SK-N-DZ (cell line): ENCODE measurements at places on chromosomes 3 and 15.

DNA sequence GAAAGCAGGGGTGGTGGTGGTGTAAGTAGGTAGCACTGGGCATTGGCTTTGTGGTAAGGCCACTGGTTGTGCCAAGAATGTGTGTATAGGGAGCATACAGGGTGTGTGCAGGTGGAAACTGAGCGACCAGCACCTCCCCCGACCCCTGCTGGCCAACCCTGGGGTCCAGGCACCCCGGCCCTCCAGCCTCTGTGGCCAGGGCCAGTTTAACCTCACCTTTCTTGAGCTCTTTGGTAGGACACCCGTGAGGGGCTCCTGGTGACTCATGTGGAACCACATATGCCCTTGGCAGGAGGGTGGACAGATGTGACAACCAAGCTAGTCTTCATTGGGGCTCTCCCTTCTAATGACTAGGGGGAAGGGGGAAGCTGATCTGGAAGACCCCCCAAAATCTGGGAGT, 19.5 kb downstream of the SHF start:
- DNase-seq, result no peak

GRCh38 chr3:37937156-37937555, 53.4 kb upstream of the VILL start:
- no peak for DNase-seq

GRCh38 chr15:77346245-77347036, 73.5 kb downstream of the PEAK1 start:
- DNase-seq, result no peak

DNA sequence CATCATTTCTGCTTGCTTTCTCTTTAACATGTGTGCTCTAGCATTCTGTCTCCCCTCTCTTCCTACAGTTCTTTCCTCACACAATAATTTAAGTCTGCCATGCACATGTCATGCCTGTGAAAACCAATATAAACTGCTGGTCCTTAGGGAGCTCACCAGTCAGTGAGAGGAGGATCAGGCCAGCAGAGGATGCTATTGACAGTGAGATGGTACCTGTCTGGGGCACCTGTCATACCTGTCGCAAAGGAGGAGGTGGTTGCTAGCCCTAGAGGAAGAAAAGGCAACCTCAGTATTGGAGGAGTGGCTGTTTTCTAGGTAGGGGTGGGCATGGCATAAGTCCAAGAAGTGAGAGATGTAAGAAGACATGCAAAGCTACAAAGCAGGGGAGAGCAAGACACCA, 194.6 kb downstream of the GABRG3 start:
- no peak for DNase-seq

DNA sequence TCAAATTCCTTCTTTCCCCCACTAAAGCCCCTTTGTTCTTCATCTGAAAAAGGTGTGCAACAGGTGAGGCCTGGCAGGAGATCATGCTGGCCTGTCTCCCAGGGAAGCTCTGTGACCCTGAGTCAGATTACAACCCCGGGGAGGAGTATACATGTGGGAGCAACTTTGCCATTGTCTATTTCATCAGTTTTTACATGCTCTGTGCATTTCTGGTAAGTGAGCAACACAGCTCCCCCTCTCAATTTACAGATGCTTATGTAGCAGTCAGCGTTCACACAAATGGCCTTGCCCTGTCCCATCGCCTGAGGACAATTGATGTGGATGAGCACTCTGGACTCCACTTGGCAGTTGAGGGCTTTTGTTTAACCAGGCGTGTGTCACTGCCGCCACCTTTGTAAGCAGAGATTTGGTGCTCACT, 70.4 kb downstream of the CHDH start:
- DNase-seq, result no peak

GRCh38 chr3:41265011-41265545, 65.8 kb downstream of the CTNNB1 start:
- no peak for DNase-seq

DNA sequence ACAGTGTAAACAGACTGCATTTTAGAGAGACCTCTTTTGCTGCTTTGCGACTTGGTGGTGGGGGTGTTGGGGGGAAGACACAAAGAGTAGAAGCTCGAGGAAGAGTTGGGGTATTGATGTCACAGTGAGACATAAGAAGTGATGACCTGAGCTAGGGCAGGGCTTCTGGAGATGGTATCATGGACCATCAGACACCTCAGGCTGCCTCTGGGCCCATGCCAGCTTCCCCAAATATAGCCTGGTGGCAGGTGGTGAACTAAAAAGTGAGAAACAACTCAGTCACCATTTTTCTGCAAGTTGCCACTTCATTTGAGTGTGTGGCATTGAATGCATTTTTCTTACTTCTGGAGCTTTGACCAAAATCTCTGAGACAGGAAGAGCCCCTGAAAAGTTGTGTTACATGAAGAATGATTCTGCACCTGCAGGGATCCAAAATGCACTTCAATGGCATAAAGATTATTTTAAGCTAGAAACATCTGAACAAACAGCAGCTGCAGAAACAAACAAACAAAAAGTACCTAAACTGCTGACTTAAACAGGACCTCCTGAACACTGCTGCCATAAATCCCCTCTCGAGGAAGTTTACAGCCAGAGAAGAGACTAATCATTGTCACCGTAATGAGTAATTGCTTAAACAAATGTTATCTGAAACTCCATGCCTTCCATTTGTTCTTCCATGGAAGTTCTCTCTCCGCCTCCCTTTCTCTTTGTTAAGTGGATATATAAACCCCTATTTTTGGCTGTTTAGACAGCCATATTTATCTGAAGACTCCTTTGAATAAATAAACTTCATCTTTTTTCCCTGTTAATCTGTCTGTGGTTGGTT, 15.2 kb upstream of the XIRP1 start:
- no peak for DNase-seq

- DNase-seq, result no peak
Observed at GRCh38 chr3:184228376-184229137, 828 bp upstream of the VWA5B2 start.

DNA sequence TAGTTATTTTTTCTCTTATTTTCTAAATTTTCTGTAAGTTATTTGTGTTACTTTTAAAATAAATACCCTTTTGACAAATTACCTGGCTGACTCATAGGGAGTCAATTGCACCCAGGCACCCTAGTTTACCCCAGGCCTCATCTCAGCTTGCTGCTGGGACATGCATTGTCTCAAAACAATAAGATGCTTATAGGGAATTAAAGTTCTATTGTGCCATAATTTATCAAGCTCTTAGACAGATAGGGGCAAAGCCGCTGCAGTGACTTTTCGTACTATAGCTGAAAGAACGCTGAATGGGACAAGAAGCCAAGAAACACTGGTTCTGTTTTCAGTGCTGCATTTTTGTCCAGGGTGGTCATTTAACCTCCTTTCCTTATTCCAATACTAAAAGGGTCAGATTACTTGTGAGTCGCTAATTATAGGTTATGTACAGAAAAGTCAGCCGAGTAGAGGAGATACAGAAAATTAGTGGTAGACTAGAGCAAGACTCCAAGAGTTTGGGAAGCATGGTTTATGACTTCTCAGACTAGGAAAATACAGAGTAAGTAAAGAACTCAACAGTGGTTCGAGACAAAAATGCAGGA, 50.3 kb downstream of the EXD1 start:
- no peak for DNase-seq

- DNase-seq, result no peak
Observed at GRCh38 chr15:71646767-71647486, 163.4 kb upstream of the NR2E3 start.

- DNase-seq, result no peak
Observed at GRCh38 chr3:24968036-24968435, 460.0 kb upstream of the RARB start.

GRCh38 chr3:13505147-13506130, 25.3 kb downstream of the HDAC11 start:
- DNase-seq, result no peak

DNA sequence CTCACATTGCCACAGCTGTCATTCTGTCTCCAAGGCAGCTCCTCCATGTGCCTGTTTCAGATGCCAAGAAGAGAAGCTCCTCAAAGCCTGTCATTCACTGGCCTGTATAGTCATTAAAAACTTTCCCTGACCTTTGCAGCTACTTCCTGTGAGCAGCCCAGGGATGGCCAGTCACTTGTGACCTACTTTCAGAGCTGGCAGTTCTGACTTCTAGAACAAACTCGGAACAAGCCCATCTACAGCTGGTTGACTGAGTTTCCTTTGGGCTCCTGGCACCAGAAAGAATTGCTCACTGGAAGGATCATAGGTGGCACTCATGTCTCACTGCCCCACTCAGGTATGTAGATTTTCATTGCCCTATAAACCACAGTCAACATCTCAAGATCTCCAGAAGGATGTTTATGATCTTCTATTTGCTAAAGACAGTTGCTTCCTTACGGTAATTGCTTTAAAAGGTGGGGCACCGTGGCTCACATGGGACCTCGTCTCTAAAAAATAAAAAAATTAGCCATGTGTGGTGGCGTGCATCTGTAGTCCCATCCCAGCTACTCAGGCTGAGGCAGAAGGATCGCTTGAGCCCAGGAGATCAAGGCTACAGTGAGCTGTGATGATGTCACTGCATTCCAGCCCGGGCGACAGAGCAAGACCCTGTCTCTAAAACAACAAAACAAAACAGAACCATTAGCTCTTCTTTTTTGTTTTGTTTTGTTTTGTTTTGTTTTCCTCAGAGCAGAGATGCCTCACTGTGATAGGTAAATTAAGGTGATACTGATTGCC, 11.2 kb upstream of the ATP13A3 start:
- DNase-seq, result no peak

- no peak for DNase-seq
Observed at GRCh38 chr15:90884719-90885431, 571 bp downstream of the FES start.
